Activated CD4-positive, alpha-beta T cell treated with anti-CD3 and anti-CD28 coated beads for 4 hours (primary cell): ENCODE measurements at places on chromosomes 1 and 21.

- DNase-seq: no peak
Observed at GRCh38 chr1:73105755-73106154, 823.4 kb upstream of the NEGR1 start.

DNA sequence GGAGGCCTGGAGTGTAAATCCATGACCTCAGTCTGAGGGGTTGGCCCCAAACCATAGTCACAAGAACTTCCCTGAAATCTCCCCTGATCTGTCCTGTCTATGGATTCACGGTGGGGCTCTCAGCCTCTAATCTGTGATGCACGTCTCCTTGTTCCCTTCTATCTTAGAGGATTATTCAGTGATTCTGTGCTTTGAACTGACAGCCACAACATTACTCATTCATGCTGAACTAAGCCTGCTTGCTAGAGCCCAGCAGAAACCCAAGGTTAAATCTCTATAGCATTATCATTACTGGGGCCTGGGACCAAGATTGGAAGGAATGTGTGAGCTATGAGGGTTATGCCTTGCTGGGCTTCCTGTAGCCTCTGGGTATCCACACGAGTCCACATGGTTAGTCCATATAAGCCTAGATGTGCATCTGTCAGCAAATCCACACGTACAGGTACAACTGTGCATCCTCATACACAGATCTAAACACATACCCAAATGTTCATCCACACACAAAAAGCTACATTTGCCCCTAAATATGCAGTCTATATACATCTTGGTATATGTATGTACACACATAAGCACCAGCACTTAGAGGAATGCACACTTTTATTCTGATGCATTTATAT lies 22.4 kb upstream of the MAGOH start:
- no peak for DNase-seq

DNA sequence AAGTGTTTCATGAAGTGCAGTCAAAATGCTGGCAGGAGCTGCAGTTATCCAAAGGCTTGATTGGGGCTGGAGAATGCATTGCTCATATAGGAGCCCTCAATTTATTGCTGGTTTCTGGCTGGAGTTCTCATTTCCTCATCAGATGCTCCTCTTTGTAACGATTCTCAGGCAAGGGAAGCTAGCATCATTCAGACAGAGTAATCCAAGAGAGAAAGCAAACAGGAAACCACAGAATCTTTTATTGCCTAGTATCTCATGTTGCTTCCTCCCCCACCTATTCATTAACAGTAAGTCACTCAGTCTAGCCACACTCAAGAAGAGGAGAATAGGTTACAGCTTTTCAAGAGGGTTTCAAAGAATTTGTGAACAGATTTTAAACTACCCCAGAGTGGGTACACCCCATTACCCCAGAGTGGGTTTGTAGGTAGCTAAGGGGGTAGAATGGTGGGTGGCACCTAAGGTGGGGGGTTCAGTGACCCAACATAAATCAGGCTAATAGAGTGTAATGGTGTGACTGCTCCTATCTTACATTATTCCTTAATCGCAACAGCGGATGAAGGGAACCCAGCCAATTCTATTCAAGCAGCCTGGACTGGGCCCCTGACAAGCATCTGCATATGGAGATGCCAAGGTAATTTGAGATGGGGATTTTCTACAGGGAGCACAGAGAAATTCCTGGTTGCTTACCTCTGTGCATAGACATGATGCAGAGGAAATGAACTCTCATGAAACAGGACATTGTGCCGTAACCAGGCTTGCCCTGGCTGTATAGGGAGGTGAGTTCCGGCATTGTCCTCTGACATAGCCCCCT lies 67.1 kb downstream of the KCNJ15 start:
- no peak for DNase-seq

- no peak for DNase-seq
Observed at GRCh38 chr1:150477320-150477719, 9.9 kb upstream of the TARS2 start.

DNA sequence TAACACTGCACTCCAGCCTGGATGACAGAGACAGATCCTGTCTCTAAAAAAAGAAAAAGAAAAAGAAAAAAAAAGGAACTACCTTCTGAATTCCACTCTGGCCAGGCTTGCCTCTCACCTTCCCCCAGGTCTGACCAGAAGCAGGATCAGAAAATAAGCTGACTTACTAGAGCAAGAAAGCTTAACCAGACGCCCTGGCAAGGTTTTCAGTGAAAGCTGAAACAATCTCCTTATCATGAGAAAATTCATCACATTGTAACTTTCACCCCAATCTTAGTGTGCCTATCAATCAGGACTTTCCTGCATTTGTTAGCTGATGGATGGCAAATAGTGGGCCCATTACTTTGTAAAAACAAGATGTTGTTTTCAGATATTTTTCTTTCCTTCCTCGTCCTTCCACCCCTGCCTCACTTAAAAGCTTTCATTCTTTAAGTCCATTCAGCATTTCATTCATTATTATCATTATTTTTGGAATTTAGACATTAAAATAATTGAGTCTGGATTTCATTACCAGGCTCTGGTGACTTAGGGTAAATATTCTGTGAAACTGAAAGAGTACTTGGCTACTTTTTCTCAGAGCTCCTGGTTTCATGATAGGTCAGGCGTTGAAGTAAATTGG lies 96.5 kb upstream of the CD34 start:
- no peak for DNase-seq

DNA sequence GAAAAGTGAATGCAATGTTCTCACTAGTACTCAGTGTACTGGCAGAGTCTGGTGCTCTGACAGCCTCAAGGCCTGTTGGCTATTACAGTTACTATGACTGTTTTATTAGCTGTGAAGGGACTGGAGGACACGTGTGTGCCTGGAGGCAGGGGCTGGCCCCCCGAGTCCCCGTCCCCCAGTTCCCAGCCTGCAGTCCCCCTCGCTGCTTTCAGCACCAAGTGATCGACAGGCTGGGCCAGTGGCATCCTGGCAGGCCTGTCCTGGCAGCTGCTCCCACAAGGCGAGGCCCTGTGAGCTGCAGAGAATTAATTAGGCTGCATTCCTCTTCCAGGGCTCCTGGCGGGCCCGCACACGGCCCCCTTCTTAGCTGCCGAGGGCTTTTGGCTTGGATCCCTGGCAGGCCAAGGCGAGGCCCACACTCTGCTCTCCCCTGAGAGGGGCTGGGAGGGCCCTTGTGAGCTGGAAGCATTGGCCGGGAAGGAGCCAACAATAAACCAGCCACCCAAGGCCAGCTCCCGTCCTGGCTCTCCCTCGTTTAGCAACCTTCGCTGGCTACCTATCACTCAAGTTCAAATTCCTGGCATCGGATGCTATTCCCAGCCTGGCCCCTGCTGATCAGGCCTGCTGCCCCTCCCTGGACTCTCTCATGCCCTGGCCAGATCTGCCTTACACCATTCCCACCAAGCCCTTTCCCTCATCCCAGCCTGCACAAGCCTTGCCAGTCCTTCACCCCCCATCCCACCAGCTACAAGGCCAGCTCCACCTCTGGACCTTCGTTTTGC lies 9.8 kb downstream of the EDN2 start:
- no peak for DNase-seq

- no peak for DNase-seq
Observed at GRCh38 chr1:236502972-236503639, 20.7 kb upstream of the LGALS8 start.

- DNase-seq: no peak
Observed at GRCh38 chr1:233587958-233588799, 25.7 kb upstream of the KCNK1 start.

- no peak for DNase-seq
Observed at GRCh38 chr1:145777357-145778145, 46.3 kb downstream of the RNF115 start.

DNA sequence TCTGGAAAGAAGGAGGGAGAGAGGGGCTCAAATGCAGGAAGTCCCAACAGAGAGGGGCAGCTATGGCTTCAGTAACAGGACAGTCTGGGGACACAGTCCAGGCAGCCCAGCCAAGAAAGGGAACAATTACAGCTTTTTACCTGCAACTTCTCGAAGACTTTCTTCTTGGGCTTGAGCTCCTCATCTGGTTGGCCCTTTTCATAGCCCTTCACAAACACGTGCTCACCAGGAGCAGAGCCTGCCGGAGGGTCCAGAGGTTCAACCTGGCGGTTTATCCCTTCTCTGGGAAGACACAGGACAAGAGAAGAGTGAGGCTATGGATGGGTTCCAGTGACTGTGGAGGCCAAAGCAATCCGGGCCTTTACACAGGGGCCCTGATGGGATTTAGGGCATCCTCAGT lies 37.9 kb downstream of the YARS1 start:
- no peak for DNase-seq

DNA sequence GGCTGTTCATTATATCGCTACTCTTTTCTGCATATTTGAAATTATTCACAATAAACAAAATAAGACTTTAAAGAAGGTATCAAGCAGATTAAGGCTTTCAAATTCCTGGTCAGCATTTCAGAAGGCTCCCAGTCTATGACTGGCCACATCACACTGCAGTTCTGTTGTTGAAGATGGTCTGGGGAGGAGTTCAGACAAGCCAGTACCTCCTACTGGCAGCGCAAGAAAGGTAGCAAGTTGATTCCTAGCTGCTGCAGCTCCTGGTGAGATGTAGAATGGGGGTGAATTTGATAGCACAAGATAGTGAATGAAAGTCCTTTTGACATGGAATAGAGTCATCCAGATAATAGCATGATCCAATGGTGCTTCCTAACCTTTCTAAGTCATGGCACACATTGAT lies 88.2 kb upstream of the BEND5 start:
- DNase-seq: no peak

- no peak for DNase-seq
Observed at GRCh38 chr1:243792891-243793290, 57.2 kb downstream of the AKT3 start.

GRCh38 chr1:156885314-156885713 lies 8.2 kb upstream of the PEAR1 start:
- DNase-seq: no peak

DNA sequence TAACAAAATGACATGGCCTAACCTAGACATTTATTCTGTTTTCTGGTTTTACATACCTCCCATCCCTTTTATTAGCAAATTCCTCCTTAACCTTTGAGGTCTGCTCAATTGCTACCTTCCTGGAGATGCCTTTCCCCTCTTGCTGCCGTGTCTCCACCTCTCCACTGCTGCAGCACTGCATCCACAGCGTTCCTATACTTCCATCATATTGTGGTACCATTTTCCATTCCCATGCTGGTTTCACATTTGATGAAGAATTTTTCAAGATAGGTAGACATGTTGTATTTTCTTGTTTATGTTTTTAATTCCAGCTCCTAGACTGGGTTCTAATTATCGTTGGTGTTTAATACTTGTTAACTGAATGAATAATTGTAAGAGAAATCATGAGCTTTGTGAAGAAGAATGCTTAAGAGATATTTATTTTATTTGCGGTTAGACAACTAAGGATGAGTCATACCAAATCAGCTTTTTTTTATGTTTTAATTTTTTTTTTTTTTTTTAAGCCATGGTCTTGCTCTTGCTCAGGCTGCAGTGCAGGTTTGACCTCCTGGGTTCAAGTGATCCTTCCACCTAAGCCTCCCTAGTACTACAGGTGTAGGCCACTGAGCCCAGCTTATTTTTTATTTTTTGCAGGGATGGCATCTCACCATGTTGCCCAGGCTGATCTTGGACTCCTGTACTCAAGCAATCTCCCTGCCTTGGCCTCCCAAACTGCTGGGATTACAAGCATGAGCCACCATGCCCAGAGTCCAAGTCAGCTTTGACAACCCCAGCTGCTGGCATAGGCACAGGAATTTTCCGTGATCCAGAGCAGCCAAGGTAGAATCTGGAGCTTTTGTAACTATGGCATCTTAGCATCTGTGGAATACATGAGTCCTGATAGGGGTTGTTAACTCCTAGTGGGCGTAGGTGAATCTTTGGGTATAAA lies 44.0 kb downstream of the ATP6V1G3 start:
- DNase-seq: no peak

GRCh38 chr1:6603915-6604558 lies 1.4 kb upstream of the KLHL21 start:
- DNase-seq: no peak

- DNase-seq: no peak
Observed at GRCh38 chr1:31715087-31715872, 11.5 kb upstream of the COL16A1 start.

DNA sequence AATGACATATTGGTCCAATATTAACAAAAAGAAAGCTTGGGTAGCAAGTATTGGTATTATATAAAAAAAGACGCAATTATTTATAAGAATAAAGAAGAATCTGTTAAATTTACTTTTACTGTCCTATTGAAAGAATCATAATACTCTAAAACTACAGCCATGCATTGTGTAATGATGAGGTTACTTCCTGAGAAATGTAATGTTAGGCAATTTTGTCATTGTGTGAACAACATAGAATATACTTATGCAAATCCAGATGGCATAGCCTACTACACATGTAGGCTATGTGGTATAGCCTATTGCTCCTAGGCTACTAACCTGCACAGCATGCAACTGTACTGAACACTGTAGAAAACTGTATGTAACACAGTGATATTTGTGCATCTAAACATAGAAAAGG lies 121.2 kb upstream of the PTGFR start:
- DNase-seq: no peak

- no peak for DNase-seq
Observed at GRCh38 chr1:39776886-39777285, 5.7 kb upstream of the OXCT2 start.

GRCh38 chr21:41678016-41678923 lies 88.6 kb downstream of the RIPK4 start:
- DNase-seq: no peak

DNA sequence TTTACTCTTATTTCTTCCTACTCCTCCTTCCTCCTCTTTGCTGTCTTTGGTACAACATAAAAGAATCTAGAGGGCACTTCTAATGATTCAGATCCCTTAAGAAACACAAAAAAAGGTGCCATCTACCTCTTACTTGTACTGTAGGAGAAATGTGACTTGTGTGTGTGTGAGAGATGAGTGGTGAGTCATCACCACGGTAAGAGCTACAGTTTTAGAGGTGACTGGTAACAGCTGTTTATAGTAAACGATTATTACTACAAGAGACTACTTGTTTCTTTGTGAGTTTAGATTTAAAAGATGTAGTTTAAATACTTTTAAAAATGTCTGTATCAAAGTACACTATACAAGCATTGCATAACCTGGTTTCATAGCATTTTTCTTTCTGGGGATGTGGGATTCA lies 40.4 kb downstream of the SLC35D1 start:
- no peak for DNase-seq

GRCh38 chr1:146035048-146035423 lies 13.5 kb upstream of the HJV start:
- DNase-seq: no peak

- no peak for DNase-seq
Observed at GRCh38 chr1:200146100-200146499, 118.6 kb downstream of the NR5A2 start.

DNA sequence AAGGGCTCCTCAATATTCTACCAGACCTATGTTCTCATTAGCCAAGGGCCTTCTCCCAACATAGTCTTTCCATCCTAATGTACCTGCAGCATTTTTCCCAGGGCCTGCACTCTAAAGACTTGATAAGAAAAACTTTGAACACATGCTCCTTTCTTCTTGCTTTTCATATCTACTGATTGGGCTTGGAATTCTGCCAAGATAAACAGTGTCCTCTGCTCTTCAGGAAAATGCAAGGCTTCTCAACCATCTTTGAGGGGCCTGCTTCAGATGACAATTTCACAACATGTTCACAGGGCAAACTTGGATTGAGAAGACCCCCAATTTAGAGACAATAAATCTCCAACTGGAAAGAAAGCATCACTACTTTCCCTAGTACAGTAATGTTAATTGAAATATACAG lies 25.8 kb upstream of the PPT1 start:
- no peak for DNase-seq
